ENCODE measurements at places on chromosomes 7 and 10.

- DNase-seq = no peak
These were observed 56.3 kb downstream of the CCNY start for GRCh38 chr10:35392482-35393228.

DNA sequence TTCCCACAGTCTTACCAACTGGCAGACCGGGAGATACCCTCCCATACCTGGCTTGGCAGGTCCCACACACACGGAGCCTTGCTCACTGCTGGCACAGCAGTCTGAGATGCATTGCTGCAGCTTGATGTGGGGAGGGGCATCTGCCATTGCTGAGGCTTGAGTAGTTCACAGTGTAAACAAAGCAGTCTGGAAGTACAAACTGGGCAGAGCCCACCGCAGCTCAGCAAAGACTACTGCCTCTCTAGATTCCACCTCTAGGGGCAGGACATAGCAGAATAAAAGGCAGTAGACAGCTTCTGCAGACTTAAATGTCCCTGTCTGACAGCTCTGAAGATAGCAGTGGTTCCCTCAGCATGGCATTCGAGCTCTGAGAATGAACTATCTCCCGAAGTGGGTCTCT, 69.6 kb upstream of the RELN start:
- no peak for DNase-seq

DNA sequence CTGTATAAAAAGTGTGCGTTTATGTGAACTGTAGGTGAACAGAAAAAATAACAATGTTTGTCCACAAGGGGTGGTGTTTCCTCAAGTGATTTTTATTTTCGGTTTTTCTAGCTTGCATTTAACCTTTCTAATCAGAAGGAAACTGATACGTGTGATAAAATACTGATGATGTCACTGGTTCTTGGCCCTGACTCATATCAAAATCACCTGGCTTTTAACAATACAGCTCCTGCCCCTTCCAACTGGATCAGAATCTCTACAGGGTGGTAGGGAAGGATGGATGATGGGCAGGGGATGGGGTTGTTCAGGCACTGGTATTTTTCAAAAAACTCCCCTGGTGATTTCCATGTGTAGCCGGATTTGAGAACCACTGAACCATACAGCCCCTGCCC, 10.9 kb downstream of the NPFFR1 start:
- no peak for DNase-seq

- DNase-seq = no peak
These were observed 64.2 kb upstream of the GNAI1 start for GRCh38 chr7:80070391-80070790.

GRCh38 chr7:41925946-41926345, 223.1 kb upstream of the INHBA start:
- DNase-seq = no peak

DNA sequence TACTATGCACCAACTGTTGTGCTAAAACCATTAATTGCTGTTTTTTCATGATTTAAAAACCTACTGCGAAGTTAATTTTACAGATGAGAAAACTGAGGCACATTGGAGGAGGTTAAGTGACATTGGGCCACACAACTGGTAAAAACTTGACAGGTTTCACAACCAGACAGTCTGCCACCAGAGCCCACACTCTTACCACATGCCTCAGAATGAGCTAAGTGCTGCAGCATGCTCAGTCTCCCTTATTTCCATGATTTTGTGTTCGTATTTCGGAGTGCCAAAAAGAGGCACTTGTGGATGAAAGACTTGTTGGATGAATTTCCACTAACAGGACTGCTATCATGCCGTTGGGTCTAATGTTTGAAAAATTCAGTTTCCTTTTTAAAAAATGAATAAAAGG, 77.4 kb downstream of the PCLO start:
- no peak for DNase-seq

DNA sequence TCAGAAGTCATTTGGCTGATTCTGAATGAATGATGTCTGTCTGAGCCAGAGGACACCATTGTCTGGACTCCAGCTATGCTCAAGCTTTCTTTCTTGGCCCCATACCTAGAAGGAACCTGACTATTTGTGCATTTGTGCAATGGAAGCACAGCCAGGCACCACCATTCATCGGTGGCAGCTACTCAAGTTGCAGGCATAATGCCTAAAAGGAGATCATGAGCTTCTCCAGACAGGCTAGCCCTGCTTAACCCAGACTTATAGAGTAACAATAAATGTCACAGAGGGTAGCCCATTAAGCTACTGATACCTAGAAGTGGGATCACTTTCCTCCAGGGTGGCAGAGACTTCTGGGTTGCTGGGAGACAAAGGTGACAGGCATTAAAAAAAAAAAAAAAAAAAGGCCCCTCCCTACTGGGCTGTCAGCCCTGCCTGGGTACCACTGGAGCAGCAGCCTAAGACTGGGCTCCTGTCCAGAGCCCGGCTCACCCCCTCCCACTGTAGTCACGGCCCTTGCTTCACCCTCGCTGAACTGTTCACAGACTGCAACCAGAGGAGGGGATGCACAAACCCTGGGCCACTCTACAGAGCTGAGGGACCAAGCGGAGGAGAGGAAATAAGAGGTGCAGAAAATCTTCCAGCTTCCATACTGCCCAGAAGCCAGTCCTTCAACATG, 75.4 kb upstream of the ATP6V0A4 start:
- DNase-seq = no peak
